Stimulated activated CD4-positive, alpha-beta T cell treated with anti-CD3 and anti-CD28 coated beads, Interleukin-12 subunit alpha, Interleukin-12 subunit beta, amount 100 ng/mL, for 4 hours (primary cell): ENCODE measurements at places on chromosomes 6 and 20.

GRCh38 chr6:90126181-90126580 is 170.5 kb downstream of the BACH2 start:
- DNase-seq, result no peak

DNA sequence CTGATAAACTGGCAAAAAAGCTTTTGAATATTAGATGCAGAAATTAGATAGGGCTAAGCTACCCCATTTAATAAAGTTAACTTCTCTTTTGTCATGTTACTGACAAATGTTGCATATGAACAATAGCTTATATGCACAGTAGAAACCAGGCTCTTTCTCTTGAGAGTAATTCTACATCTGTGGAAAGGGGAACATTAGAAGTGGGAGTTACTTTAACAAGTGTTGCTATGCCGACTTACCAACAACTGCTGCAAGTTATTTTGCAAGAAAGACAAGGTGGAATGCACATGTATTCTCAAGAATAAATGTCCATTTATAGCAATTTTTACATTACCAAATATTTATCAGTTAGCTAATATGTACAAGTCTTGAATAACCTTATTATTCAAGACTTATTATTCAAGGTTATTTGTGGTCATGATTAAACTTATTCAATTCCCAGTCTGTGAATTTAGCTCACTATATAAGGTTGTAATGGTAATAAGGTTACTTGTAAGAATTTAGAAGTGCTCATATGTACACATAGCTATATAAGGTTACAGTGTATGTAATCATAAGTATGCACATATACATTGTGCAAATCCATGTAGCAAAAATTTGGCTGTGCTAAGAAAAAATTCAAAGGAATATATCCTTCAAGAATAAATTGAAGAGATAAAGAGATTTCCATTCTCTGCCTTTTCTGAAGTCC is 38.3 kb downstream of the ADGRG6 start:
- DNase-seq, result no peak

DNA sequence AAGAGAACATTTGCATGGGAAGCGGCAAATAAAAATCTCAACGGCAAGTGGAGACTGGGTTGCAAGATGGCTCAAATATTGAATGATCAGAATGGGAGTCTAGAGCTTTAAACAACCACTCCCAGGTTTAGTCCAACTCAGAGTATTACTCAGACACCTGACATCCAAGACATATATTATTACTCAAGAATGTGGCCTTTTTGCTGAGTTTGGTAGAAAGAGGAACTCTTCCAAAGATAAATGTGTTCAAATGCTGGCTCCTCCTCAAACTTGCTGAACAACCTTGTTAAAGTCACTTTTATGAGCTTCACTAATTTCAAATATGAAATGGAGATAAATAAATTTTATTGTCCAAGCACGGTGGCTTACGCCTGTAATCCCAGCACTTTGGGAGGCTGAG is 77.8 kb downstream of the ESR1 start:
- DNase-seq, result no peak

- no peak for DNase-seq
Measured at GRCh38 chr6:35161776-35162607, 20.9 kb upstream of the TCP11 start.

- DNase-seq, result no peak
Measured at GRCh38 chr6:2663123-2663522, 87.6 kb downstream of the MYLK4 start.

GRCh38 chr6:20483887-20484497 is 50.3 kb upstream of the CDKAL1 start:
- no peak for DNase-seq

GRCh38 chr6:150149146-150149545 is 6.3 kb downstream of the PPP1R14C start:
- DNase-seq, result no peak

DNA sequence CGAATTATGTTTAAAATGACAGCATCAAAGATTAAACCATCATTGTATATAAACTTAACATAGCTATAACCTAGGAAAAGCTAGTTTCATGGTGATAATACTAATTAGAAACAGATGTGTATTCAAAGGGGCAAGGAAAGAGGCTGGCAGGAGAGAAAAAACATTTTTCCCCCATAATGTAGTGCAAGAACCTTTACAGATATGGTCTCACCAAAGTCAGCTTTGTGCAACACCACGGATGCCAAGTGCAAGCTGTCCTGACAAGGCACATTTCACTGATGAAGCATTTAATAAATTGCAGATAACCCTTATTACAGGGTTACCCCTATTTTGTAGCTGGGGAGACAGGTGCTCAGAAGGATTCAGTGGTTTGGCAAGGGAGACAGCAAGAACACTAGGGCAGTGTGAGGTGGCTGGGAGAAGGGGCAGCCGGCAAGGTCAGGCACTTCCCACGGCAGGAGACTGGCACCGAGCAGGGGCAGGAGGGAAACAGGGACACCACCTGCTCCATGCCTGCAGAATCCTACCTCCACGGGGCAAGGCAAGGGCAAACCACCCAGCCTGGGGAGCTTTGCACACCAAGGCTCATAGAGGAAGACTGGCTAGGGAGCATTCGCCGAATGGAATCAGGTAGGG is 6.5 kb downstream of the RPS6KA2 start:
- DNase-seq, result no peak

DNA sequence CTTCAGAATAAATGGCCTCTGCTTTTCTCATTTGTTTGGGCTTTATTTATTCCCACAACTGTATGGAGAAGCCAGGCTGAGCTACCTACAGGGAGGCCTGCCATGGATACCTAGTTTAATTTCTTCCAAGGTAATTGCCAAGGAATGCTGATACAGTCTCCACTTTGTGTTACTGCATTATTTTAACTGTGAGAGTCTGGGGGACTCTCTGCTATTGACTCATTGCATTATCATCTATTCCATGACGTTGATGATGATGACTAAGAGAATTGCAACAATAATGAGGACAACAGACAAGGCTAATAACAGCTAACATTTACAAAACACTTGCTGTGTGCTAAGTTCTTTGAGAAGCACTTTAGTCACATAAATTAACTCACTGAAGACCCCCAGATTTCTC is 88.3 kb upstream of the COL21A1 start:
- DNase-seq, result no peak

GRCh38 chr20:35232575-35232974 is 6.1 kb downstream of the MMP24 start:
- DNase-seq, result no peak
